Activated T-helper 2 cell treated with anti-CD3 and anti-CD28 coated beads, Interferon-gamma antibody, Interleukin-2, Interleukin-4, amounts not matched to agents 10 μg/mL and 5 μg/mL and 100 μg/mL, durations not matched to agents 14 hours and 24 hours and 36 hours (primary cell): ENCODE measurements at places on chromosomes 6 and 20. TPM values are rescaled to one million over a fixed set of nuclear protein-coding genes. Genes with fewer than 3 reads are reported as not detected.

GRCh38 chr6:167717867-167718266 is 108.8 kb upstream of the AFDN start:
- DNase-seq, result no peak

DNA sequence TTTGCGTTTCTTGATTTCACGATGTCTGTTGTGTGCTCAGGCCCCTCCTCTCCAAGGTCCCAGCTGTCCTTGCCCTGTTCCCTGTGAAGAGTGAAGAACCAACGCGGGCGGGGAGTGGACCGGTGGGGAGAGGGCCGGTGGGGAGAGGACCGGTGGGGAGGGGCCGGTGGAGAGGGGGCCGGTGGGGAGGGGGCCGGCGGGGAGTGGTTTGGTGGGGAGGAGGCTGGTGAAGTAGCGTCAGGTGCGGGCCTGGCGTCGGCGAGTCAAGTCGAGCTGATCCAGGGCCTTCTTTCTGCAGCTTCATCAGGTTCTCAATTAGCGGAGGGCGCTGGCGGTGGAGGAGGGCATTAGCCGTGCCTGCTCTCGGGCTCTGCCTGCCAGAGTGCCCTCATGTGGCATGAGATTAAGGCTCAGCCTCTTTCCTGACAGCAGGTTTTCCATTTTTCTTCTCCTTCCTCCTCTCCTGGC is 21.2 kb upstream of the BHLHE23 start:
- DNase-seq, result no peak

GRCh38 chr6:169273511-169273910 is 19.9 kb upstream of the THBS2 start:
- no peak for DNase-seq

GRCh38 chr6:142361779-142362750 is 60.3 kb downstream of the ADGRG6 start:
- DNase-seq, result no peak

GRCh38 chr20:5788385-5788895 is 38.2 kb downstream of the SHLD1 start:
- DNase-seq, result peak; percentile 62

LTB gene
- total RNA-seq, result 16.3 and 16.6 TPM in 2 replicates

EPHA7 gene
- total RNA-seq, result not detected in 2 replicates

OR2J3 gene
- total RNA-seq, result not detected in 2 replicates
